ENCODE measurements at places on chromosomes 5 and 9.

DNA sequence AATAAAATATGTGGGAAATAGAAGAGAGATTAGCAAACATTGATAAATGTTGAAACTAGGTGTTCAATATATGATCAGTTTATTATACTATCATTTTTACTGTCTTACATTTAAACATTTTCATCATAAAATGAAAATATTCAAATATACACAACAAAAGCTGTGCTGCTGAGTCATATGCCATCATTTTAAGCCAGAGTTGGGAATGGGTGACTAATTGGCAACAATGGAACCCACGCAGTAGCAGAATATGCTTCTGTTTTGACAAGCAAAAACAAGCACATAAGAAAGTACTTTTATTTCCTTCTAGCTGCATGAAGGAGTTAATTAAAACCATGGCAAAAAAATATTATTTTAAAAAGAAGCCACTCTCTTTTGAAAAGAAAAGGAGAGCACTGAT lies 340.0 kb upstream of the EDIL3 start:
- DNase-seq, result no peak

DNA sequence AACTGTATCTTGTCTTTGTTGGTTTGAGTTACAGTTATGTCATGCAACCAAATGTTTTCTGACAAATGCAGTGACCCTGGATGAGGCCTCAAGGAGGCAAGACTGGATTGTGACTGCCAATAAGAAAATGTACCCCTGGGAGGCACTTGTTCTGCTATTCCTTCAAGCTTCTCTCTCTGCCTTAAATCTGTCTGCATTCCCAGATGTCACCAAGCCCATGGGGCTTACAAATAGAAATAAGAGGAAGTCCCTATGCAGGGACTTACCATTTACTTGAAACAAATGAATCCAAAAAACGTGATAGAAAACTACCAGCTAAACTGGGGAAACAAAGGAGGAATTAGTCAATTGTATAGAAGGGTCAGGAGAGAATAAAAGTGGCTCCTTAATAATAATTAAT lies 8.2 kb upstream of the PARP8 start:
- DNase-seq, result no peak

DNA sequence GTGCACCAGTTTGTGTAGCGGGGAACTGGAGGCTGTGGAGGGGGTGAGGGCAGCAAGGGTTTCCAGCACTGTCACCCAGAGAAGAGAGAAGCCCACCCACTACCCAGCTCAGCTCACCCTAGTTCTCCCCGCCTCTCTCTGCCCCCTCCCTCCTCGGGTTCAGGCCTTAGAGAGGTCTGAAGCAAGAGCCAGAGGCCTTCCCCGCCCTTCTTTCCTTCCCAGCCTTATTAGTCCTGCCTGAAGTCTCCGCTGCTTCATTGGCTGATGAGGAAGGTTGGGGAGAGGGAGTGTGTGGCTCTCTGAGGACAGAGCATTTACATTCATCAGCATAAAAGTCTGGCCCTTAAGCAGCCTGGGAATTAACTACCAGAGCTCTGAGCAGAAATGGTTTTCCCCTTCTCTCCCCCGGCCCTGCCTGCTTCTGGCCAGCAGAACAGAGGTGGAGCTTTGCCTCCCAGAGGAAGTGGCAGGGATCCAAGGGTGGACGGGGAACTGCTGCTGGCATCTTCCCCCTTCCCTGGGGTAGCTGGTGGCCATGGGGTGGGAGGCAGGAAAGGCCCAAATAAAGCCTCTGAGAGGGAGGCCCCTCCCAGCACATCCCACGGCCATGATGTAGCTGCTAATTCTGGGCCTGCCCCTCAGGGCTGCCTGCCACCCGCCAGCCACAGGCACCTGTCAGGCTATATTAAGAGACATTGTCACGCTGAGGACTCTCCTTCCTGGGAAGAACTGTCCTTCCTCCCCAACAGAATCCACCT lies 4.1 kb downstream of the DNAJB5 start:
- no peak for DNase-seq

DNA sequence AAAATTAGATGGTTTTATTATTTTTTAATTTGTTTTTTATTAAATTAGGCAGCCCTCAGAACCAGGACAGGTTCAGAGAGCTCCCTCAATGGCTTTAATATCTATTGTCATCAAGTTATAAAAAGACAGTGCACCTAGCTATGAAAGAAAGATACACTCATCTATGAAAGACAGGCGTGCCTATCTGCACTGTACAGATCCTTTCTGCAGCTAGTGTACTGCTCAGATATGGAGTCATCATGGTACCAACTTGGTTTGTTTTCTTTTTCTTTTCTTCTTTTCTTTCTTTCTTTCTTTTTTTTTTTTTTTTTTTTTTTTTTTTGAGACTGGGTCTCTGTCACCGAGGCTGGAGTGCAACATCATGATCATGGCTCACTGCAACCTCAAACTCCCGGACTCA lies 54.8 kb upstream of the GPBP1 start:
- DNase-seq, result no peak

- DNase-seq, result no peak
These were observed 138.9 kb upstream of the RUSC2 start for GRCh38 chr9:35350827-35351549.
